Psoas muscle (tissue), 8 donors: ENCODE measurements at places on chromosomes 4 and X. TPM values are rescaled to one million over a fixed set of nuclear protein-coding genes. Genes with fewer than 3 reads are reported as not detected.

Gene REELD1
- 0.10 TPM for polyA plus RNA-seq

Gene CXCL11
- polyA plus RNA-seq: not detected

Gene CENPVL1
- not detected for polyA plus RNA-seq

Gene SMIM31
- not detected for polyA plus RNA-seq

Gene ASB12
- 38.2 TPM for polyA plus RNA-seq

Gene SSX1
- polyA plus RNA-seq: not detected

Gene PPP2R2C
- 0.08 TPM for polyA plus RNA-seq

Gene ADGRG4
- not detected for polyA plus RNA-seq

Gene GSX2
- polyA plus RNA-seq: not detected

Gene NCAPG
- polyA plus RNA-seq: 0.30 TPM

Gene HAND2
- polyA plus RNA-seq: 0.13 TPM

Gene CT45A8
- polyA plus RNA-seq: not detected

Gene DKK2
- polyA plus RNA-seq: 0.32 TPM

Gene HMGB2
- 27.4 TPM for polyA plus RNA-seq

Gene USP27X
- polyA plus RNA-seq: 3.0 TPM

Gene SPANXC
- not detected for polyA plus RNA-seq

Gene MAP3K15
- polyA plus RNA-seq: 0.08 TPM

Gene PRSS12
- polyA plus RNA-seq: not detected

Gene OTOP1
- polyA plus RNA-seq: not detected

Gene PPAT
- 1.8 TPM for polyA plus RNA-seq
